ENCODE measurements at places on chromosomes 1 and 21.

DNA sequence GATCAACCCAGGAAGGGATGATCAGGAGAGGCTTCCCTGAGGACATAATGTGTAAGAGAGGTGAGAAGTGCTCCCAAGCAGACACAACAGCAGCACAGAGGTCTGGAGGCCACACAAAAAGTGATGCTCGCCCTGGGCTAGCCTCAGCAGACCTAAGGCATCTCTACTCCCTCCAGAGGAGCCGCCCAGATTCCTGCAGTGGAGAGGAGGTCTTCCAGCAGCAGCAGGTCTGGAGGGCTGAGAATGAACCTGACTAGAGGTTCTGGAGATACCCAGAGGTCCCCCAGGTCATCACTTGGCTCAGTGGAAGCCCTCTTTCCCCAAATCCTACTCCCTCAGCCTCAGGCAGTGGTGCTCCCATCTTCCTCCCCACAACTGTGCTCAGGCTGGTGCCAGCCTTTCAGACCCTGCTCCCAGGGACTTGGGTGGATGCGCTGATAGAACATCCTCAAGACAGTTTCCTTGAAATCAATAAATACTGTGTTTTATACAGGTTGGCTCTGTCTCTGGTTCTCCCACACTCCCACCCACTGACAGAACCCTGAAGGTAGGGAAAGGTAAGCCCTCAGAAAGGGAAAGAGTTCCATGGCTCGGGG, 5.0 kb downstream of the GJB3 start:
- no peak for DNase-seq

DNA sequence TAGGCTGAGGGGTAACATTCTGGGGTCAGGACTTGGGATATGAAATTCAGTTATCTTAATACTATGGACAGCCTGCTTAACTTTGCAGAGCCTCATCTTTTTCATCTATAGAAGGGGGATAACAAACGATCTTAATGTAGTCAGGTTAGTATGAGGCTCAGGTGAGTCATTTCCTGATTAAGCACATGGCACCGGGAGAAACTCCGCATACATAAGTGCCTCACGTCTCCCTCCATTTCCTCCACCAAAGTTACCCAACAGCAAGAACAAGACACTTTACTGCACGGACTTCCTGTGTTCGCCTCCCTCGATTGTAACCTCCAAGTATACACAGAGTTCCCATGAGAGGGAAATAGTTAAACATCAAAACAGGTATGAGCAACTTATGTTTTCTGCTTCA, 112.7 kb upstream of the COA6 start:
- DNase-seq: no peak

GRCh38 chr1:230957580-230957989, 21.1 kb downstream of the TTC13 start:
- DNase-seq: no peak

GRCh38 chr1:198001776-198002408, 84.7 kb downstream of the LHX9 start:
- no peak for DNase-seq

DNA sequence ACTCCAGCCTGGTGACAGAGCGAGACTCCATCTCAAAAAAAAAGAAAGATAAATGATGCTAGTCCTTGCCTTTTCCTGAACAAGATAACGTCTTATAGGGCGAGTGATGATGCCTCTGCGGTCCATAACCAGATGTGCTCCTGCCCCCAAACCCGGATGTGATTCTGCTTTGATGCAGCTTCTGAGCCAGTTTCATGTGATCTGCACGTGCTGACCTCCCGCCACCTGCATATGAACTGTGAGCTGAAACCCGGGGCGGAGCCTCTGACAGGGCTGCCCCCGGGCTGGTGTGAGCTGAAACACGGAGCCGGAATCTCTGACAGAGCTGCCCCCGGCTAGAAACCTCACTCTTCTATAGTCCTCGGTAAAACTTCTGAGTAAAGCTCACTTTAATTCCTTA, 1.3 kb downstream of the KRTAP12-4 start:
- no peak for DNase-seq

GRCh38 chr1:71312545-71312944, 231.7 kb upstream of the ZRANB2 start:
- no peak for DNase-seq

DNA sequence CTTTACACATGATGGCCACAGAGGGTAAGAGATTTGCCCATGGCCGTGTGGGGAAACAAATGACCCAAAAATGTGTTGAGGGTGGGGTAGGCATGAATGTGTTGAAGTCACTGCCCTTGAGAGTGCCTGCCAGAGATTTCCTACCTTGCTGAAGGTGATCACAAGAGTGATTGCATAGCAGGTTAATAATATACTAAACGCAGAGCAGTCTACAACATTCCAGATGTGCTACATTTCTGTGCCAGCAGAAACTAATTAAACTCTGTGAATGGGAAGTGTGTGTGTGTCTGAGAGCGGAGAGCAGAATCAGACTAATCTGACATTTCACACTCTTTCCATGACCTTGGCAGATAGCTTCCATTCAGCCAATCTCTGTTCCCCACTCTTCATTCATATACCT, 93.3 kb upstream of the CD53 start:
- DNase-seq: no peak

DNA sequence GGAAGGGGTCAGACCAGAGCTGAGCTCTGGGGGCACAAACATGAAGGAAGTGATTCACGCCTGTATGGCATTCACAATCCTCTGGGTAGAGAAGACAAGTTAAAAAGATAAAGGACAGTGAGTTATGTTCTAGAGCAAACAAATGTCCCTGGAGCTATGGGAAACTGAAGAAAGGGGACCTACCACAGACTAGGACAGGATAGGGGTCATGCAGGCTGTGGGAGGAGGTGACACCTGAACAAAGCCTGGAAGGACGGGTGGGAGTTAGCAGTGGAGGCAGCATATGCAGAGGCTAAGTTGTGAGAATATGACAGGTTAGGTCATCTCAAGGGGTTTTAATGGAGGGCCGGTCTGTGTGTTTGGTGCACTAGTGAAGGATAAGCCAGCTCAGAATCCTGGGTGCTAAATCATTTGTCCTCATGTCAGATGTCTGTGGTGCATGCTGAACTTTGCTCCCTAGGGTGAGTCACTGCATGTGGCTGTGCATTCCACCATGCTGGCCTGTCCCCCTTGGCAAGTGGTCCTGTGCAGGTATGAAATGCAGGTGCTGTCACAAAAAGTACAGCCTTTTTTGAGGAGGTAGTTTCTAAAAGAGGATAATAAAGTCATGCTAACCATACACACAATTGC, 28.5 kb downstream of the TNN start:
- no peak for DNase-seq

GRCh38 chr1:60880202-60880601, 202.2 kb upstream of the NFIA start:
- DNase-seq: no peak

Data from stomach (tissue), 19 donors.